ENCODE measurements at places on chromosomes 1 and 21.
A peak's percentile ranks its signal among the peaks of the same experiment; 100 is the strongest.

DNA sequence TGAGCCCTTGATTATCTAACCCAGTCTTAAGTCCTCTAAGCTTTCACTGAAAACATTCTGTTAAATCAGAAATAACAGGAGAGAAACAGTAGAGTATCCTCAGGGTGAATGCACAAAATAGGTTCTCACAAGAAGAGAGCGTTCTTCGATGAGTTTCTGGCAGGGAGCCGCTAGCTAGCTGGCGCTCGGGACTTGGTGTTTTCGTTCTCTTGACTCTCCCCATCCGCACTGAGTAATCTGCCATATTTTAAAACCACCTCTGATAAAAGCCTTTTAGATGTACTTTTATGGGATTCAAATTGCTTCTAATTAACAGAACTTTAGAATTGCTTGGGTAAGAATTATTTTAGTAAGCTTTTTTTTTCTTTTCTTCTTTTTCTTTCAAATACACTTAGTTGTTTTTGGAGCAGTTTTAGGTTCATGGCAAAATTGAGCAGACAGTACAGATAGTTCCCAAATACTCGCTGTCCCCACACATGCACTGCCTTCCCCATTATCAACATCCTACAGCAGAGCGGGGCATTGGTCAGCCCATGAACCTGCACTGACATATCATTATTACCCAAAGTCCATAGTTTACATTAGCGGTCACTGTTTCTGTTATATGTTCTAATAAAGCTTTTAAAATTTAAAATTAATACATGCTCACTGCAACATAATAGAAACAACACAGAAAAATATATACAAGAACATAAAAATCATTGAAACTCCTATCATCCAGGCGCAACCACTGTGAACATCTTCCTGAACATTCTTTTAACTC, 35.4 kb downstream of the PRDM2 start:
- DNase-seq, result no peak

DNA sequence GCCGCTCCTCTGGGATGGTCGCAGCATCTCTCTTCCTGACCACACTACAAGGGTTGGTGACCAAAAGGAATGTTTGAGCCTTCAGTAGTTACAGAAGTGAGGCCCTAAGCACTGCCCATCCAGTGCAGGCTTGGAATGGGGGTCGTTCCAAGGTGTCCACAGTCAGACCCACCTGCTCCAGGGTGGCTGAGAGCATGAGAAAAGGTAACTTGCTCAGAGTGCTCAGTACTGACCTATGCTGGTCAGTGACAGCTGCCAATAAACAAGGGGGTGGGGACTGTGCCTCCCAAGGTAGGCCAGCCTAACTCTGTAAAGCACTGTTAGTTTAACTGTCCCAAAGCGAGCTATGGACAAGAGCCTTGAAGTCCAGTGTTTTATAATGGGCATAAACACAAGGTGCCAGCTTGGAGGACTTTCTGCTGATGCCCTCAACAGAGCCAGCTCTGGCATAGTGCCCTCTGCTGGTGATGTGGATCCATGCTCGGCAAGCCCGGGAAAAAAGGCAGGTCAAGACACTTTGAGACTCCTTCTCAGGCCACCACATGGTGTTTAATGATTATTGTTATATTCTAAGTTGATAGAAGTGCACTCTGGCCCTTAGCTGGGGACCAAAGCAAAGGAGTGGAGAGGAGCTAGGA, 78.1 kb upstream of the DNAH14 start:
- DNase-seq, result no peak

- no peak for DNase-seq
These were observed 21.4 kb downstream of the SOX13 start for GRCh38 chr1:204094313-204094729.

GRCh38 chr1:40184193-40184592, 23.0 kb downstream of the RLF start:
- DNase-seq, result no peak

- no peak for DNase-seq
These were observed 52.9 kb upstream of the BACH1 start for GRCh38 chr21:29245863-29246262.

- no peak for DNase-seq
These were observed 54.4 kb downstream of the PRSS38 start for GRCh38 chr1:227869851-227870305.

DNA sequence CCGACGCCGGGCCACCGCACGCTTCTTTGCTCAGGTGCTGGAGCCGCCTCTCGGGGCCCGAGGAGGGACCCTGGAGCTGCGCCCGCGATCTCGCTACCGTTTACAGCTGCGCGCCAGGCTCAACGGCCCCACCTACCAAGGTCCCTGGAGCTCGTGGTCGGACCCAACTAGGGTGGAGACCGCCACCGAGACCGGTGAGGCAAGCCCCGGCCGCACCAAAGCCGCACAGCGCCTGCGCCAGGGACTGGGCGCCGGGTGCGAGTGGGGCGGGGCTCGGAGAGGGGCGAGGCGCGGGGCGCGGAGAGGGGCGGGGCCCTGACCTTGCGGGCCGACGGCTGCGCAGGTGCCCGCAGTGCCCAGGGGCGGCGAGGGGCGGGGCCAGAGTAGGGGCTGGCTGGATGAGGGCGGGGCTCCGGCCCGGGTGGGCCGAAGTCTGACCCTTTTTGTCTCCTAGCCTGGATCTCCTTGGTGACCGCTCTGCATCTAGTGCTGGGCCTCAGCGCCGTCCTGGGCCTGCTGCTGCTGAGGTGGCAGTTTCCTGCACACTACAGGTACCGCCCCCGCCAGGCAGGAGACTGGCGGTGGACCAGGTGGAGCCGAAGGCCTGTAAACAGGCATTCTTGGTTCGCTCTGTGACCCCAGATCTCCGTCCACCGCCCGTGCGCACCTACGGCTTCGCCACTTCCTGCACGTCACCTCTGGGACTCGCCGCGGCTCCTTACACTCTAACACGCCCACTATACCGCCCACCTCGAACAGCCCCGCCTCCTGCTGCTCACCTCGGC, 9.8 kb upstream of the CDC20 start:
- no peak for DNase-seq

DNA sequence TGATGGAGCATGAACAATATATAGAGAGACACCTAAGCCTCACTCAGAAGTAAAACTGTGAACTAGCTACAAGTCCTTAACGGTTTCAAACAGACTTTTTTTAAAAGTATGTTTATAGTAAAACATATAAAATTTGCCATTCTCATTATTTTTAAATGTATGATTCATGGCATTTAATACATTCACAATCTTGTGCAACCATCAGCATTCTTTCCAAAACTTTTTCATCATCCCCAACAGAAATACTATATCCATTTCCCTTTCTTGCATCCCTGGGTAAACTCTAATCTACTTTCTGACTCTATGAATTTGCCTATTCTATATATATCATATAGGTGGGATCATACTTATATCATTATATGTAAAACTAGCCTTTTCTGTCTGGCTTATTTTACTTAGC, 25.5 kb downstream of the EVI5 start:
- DNase-seq, result peak; percentile 6

- no peak for DNase-seq
These were observed 27.1 kb upstream of the ADARB1 start for GRCh38 chr21:45047257-45047656.

GRCh38 chr1:26328597-26328996, 10.8 kb downstream of the CD52 start:
- no peak for DNase-seq
